Stimulated activated CD8-positive, alpha-beta memory T cell treated with anti-CD3 and anti-CD28 coated beads, Interleukin-7, amount 100 ng/mL, for 1 hour (primary cell): ENCODE measurements at places on chromosomes 7 and 10.

DNA sequence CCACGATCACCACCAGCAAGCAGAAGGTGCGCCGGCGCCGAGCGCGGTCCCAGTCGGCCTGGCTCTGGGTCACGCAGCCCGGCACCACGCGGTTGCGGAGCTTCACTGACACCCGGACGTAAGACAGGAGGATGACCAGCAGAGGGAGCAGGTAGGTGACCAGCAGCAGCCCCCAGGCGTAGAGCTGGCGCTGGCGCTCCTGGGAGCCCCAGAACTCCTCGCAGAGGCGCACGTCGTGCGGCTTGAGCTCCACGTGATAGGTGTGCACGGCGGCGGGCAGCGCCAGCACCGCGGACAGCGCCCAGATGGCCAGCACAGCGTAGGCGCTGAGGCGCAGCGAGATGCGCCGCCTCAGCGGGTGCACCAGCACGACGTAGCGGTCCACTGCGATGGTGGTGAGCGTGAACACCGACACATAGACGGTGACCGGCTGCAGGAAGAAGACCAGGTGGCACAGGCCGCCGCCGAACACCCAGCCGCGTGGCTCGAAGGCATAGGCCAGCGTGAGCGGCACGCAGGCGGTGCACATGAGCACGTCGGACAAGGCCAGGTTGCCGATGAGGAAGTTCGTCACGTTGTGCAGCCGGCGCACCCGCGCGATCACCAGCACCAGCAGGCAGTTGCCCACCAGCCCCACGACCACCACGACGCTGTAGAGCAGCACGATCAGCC, 920 bp downstream of the PRLHR start:
- DNase-seq = no peak

DNA sequence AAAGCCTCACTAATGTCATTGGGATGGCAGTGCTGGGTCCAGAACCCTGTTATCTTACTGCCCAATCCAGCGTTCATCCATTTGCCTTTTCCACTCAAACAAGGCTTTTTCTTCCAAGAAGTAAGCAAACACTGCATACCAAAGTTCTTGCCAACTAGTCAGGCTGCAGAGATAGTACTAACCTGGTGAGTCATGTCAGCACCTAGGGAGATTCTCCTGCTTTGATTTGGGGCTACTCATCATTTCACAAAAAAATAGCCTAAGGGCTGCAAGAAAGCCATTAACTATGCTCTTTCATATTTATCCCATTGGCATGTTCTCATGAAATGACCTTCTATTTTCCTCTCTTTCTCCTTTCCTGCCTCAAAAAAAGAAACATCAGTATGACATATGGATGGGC, 142.6 kb downstream of the TWIST1 start:
- no peak for DNase-seq

GRCh38 chr10:1574719-1575118, 162.6 kb downstream of the ADARB2 start:
- no peak for DNase-seq

GRCh38 chr10:80159166-80159873, 26.8 kb downstream of the PLAC9 start:
- no peak for DNase-seq

DNA sequence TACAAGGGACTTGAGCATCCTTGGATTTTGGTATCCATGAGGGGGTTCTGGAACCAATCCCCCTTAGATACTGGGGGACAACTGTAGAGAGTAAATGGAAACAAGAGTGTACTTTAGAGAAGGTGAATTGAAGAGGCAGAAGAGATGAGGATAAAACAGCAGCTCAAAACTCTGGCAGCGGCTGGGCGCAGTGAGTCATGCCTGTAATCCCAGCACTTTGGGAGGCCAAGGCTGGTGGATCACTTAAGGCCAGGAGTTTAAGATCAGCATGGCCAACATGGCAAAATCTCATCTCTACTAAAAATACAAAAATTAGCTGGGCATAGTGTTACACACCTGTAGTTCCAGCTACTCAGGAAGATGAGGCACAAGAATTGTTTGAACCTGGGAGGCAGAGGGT, 218.7 kb downstream of the GALNT17 start:
- no peak for DNase-seq

DNA sequence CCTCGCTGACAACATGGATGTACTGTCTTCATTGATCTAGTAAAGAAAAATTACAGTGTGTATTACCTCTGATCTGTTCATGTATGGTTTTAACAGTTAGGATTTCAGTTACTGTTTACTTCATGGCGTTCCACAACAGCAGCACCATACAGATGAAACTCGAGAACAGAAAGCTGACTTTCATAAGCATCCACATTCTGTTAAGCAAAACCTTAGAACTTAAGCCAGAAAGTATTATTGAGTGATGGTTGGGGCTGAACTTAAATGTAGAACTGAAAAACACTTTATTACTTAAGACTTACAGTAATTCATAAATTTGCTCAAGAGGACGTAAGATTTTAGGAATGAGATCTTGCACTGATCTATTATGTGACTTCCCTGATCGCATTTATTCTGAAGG, 3.7 kb downstream of the MRPL32 start:
- DNase-seq = no peak

DNA sequence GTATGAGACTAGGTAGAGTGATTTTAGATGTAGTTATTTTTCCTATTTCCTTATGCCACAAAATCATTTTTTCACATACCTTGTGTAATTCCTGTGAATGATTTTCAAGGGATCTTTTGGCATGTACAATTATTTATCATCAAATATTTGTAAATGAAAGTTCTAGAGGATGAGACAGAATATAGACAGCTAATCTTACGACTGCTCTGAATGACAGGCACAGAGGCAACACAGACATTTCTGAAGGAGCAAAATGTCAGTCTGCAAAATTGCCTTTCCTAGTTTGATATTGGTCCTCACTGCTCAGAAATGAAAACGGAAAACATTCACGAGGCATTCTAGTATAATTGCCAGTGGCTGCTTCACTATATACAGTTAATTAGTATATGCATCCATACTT, 810.6 kb upstream of the C7orf33 start:
- DNase-seq = no peak

DNA sequence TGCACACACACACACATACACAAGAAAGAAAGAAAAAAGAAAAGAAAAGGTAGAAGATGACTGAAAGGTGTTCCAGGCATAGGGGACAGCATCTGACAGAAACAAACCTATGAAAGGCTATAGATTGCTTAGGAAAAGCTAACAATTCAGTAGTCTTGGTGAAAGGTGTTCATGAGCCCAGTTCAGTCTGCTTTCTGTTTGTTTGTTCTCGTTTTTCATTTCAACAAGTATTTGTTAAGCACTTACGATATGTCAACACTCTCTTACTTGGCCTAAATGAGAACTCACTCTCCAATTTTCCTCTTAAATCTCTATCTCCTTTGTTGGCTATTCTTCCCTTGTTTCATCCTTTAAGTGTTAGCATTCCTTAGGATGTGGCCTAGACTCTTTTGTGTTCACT, 133.2 kb downstream of the GRM8 start:
- no peak for DNase-seq

DNA sequence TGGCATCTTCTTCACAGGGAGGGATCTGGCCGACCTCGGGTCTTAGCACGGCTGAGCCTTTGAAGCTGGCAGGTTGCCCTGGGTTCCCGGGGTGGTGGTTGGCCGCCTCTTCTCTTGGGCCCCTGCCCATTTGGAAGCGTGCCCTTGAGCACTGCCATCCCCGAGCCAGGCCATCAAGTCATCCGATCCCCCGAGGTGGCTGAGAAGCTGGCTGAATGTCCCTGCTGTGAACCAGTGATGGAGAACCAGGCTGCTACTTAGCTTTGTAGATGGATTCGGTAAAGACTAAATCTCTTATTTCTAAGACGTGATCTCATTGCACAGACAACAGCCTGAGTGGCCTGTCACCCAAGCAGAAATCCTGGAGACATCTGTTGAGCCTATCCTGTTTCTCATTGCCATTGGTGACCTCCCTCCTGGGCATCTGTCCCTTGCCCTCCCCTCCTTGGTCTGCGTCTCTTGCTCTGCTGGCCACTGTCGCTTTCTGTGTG, 74.3 kb downstream of the GRK5 start:
- no peak for DNase-seq

DNA sequence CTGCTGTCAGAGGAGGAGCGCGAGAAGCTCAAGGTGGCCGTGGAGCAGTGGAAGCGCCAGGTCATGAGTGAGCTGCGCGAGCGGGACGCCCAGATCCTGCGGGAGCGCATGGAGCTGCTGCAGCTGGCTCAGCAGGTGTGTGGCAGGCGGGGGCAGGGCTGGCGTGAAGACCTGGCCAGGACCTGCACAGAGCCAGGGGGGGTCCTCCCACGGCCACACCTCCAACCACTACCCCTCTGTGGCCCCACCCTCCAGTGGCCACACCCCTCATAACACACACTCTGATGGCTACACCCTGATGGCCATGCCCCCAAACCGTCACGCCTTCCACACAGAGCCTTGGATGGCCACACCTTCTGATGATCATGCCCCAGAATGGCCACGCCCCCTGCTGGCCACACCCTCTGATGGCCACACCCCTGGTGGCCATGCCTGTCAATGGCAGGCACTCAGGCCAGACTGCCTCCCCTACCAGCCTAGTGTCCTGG, 23.4 kb upstream of the DPYSL4 start:
- DNase-seq = no peak

- DNase-seq = no peak
These were observed 27.2 kb downstream of the NUDCD3 start for GRCh38 chr7:44463169-44463808.

- DNase-seq = no peak
These were observed 96.6 kb upstream of the PTN start for GRCh38 chr7:137439829-137440825.

DNA sequence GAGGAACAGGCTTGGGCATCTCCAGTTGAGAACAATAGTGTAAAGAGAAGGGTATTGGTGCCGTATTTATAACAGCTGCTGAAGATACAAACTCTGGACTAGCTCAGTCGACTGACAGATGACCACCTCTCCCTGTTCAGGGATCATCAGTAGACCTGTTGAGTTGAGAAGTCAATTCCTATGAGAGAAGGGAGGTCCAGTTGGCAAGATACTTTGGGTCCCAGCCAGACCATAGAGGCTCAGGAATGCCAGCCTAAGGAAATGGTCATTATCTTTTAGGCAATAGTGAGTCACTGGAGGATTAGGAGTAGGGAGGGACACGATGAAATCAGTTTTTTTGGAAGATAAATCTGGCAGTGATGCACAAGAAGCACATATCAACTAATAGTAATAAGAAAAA, 202.9 kb downstream of the TRIL start:
- no peak for DNase-seq

DNA sequence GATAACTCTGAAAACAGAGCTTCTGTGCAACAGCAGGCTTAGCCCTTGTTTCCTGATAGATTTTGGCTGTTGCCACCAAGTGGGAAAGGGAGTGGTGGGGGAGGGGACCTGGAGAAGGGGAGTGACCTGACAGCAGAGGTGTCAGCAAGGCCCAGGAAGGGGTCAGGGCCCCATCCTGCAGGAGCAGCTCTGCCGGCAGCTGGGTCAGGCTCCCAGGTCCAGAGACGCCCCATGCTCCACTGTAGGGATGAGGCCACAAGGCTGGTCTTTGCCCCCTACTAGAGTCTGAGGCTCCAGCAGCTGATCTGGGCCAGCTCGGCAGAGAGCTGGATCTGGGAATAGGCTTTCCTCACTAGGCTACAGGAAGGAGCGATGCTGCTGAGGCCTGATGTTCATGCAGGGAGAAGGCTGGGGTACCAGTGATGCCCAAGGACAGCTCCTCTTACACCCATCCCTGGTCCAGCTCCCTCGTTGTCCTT, 44.0 kb upstream of the ZMIZ1 start:
- DNase-seq = no peak

- DNase-seq = no peak
These were observed 8.4 kb downstream of the CPA1 start for GRCh38 chr7:130388671-130389070.

DNA sequence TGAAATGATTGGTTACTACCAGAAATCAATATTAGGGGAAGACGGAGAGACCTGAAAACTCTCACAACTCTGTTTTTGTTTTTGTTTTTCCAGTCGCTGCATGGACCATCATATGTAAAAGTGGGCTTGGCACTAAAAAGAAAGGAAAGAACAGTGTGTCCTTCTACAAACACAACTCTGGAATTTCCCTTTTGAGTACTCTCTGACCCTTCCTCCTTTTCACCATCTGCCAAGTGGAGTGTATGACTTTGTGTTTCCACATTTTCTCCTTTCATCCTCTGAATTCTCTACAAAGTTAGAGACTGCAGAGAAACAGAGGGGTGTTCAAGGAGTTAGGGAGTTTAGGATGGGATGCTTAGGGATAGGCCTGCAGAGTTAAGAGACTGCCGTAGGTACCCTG, 92.0 kb downstream of the MDFIC start:
- no peak for DNase-seq

DNA sequence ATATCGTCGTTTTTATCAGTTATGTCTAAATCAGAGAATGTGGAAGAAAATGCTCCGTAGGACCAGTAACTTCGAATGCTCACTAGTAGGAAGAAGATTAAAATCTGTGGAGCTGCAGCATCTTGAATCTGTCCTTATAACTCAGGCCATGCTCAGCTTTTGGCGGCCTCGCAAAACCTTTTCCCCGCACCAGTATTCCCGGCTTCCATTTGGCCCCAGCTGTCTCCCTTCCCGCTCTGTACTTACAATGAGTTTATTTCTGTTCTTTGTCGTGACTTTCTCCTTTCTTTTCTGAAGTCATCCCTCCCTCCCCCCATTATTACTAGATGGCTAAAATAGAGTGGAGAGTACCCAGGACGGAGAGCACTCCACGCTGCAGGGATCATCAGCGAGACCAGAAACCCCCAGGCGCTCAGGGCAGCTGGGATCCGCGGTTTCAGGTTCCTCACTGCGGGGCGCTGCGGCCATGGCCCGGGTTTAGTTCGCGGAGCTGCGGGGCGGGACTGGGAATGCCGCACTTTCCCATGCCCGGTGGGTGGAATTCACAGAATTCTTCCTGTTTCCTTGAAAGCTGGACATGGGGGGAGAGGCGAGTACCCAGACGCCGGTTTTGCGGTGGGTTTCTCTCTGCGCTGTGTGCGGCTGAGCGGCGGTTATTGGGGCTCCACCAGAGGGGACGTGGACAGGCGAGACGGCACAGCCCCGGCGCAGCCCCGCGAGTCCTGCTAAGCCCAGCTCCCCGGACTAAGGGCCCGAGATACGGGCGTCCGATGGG, 183.5 kb downstream of the POM121L12 start:
- no peak for DNase-seq
